ENCODE measurements at places on chromosomes 12 and 14.

DNA sequence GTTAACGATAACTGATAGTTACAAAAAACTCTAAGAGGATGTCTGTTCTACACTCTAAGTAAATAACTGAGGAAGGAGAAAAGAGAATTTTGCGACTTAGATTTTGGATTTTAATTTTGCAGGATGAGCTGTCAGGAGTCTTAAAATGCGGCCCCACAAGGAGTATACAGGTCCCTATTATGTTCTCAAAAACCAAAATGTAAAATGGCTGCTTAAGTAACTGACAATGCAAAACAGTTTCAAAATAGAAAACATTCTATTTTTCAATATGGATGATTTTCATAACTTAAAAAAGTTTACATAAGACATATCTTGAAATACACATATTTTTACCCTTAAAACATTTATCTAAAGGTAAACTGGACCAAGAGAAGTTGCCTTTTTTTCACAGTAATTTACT, 2.6 kb downstream of the CD69 start:
- no peak for DNase-seq

DNA sequence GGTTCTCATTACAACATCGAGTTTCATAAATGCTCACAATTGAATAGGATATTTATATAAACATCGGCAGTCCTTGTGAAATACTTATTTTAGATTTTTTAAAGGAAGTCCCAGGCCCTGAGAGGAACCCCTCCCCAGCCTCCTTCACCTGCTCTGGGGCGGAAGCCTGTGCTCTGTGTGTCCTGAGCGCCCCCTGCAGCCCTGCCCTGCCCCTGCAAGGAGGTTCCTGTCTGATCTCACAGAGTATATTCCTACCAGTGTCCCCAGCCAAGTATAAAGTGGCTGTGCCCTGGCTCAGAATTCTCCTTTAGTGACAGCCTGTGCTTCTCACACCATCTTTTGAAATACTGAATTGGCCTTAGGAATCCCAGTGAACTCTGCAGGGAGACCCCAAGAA, 659.5 kb downstream of the TMEM121 start:
- no peak for DNase-seq

DNA sequence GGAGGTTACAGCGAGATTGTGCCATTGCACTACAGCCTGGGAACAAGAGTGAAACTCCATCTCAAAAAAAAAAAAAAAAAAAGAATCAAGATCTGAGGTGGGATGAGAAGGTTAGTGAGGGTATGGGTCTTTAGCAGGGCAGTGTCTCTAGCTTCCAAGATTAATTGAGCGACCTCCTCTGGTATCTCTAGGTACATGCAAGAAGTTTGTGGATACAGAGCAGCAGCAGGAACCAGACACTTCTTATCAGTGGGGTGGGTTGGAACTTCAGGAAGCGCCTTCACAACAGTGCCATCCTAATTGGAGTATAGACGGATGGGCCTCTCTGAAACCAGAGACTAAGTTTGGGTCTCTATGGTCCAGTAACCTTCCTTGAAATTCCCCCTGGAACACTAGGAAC, 51.9 kb upstream of the CISTR start:
- DNase-seq: no peak

- DNase-seq: no peak
Observed at GRCh38 chr12:119129827-119130434, 48.8 kb upstream of the HSPB8 start.

- DNase-seq: no peak
Observed at GRCh38 chr12:76588881-76589565, 29.5 kb upstream of the OSBPL8 start.

DNA sequence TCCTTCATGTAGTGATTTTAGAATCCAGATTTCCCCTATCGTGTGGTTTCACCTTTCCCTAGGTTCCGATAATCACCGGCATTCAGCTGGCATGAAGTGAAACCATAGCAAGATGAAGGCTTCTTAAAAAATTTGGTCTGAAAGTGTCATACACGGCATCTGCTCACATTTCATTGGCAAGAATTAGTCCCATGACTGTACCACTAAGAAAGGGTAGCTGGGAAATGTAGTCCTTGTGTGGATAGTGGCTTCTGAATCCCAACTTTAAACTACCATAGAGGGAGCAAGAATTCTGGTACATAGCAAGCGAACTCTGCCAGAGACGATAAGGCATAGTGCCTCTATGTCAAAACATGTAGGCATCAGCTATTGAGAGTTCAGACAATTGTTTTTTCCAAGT, 360.1 kb upstream of the TBX3 start:
- DNase-seq: no peak

GRCh38 chr12:113298861-113299545, 35.9 kb downstream of the SLC8B1 start:
- DNase-seq: no peak

DNA sequence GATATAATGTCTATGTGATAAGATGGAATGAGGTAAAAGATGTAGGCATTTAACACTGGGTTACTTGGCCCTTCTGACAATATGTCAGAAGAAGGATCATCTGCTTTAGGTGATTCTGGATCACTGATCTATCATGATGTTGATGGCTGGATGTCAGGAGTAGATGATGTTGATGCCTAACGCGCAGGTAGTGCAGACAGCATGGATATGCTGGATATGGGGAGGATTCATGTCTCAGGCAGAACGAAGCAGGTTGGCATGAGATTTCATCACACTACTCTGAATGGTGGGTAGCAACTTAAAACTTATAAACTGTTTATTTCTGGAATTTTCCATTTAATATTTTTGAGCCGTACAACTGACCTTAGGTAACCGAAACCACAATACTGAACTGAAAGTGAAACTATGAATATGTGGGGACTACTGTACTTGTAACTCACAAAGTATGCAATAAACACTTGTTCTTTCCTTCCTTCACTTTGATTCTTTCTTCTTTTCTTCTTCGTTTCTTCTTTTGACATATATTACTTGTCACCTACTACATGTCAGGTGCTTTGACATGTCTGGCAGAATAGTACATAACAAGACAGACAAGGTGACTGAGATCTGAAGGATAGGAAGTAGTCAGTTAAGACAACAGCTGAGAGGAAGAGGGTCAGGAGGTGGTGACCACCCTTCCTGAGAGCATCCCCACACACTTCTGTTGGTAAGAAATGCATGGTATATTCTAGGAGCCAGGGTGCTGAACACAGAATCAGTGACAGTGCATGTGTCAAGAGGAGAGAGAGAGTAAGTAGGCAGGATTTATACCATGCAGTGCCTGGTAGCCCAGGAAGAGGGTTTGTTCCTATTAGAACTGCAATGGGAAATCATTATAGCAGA, 238.8 kb downstream of the PPFIA2 start:
- no peak for DNase-seq

DNA sequence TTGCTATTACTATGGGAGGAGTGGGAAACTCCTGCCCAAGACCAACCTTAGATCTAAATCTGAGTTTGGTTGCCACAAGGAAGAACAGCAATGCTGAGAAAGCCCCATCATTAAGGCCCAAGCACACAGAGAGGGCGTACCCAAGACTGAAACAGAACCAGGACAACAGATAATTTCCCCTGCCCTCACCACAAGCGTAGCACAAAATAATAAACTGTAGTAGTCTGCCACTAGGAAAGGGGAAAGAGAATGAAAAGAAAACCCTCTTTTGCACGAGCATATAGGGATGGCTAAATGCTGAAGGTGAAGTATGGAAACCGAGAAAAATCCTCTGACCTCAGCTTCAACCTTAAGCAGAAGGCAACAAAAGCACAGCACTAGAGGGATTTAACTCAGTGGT, 76.5 kb upstream of the DHRS4 start:
- no peak for DNase-seq

DNA sequence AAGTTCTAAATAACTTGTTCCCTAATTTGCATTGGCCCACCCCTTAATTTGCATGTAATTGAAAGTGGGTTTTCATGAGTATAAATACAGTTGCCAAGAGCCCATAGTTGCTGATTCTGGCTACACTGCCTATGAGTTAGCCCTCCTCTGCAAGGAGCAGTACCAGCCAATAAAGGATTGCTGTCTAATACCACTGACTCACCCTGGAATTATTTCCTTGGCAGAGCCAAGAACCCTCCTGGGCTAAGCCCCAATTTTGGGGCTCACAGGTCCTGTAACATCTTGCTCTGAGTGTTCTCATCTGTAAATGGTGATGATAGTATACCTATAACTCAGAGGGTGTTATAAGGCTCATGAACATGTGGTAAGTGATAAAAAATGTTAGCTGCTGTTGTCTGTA, 6.8 kb downstream of the TTC8 start:
- no peak for DNase-seq
